Astrocyte of the cerebellum (primary cell): ENCODE measurements at places on chromosomes 11 and 22.

DNA sequence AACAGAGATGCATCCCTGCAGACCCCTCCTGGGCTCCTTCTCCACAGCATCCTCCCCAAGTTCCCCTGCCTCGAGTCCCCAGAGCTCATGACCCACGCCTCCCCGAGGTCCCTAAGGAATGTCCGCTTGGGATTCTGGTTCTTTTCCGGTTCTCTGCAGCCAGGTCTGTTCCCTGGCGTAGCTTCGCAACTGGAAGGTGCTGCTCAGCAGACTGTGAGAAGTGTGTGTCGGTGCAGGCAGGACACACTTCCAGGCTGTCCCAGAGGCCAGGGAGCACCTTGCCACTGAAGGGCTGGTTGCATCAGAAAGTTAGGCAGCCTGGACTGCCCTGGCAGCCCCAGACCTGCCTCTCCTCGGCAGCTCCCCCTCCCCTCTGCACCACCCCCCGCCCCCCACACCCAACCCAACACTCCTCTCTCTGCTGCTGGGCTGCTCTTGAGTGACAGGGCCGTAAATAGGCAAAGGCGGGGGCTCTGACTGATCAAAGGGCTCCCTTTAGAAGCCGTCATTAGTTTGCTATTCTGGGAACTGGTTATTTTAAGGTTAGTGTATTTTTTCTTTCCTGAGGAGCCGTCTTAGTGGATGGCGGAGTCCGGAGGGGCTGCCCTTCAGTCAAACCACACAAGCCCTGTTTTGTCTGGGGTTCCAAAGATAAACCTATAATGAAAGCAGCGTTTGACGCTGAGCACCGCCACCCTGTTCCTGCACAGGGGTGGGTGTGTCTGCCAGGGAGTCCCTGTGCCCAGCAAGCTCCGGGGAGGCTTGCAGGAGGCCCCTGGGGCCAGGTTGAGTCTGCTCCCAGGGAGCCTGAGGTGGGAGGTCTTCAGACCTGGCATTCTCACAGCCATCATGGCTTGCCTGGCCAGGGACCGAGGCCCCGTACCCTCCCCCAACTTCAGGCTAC, 88.6 kb upstream of the KCNQ1OT1 start:
- DNase-seq: no peak

- DNase-seq: no peak
These were observed 99.4 kb downstream of the MIAT start for GRCh38 chr22:26756675-26757293.

- DNase-seq: no peak
These were observed 23.5 kb downstream of the TENM4 start for GRCh38 chr11:79417069-79417920.

GRCh38 chr11:69393865-69394233, 87.6 kb upstream of the LINC01488 start:
- DNase-seq: no peak

- DNase-seq: no peak
These were observed 1.1 kb upstream of the VPS37C start for GRCh38 chr11:61162092-61162941.

GRCh38 chr22:41285441-41285819, 557 bp downstream of the RANGAP1 start:
- DNase-seq: peak; percentile 66

DNA sequence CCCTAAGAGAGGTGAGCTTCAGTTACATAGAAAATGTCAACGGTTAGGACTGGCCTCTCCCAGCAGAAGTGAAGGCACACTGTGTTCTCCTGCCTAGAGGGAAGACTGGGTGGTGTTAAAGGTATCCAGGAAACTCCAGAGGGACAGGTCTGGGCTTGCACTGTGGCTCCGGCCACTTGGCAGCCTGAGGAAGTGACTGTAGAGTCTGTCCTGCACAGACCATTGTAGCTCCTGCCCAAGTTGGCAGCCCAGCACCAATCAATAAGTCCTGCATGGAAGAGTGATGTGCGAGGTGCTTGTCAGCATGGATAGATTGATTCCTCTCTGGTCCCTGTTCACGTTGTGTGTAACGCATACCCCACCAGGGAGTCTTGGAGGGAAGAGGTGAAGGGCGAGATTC, 284.8 kb downstream of the TENM4 start:
- DNase-seq: no peak

DNA sequence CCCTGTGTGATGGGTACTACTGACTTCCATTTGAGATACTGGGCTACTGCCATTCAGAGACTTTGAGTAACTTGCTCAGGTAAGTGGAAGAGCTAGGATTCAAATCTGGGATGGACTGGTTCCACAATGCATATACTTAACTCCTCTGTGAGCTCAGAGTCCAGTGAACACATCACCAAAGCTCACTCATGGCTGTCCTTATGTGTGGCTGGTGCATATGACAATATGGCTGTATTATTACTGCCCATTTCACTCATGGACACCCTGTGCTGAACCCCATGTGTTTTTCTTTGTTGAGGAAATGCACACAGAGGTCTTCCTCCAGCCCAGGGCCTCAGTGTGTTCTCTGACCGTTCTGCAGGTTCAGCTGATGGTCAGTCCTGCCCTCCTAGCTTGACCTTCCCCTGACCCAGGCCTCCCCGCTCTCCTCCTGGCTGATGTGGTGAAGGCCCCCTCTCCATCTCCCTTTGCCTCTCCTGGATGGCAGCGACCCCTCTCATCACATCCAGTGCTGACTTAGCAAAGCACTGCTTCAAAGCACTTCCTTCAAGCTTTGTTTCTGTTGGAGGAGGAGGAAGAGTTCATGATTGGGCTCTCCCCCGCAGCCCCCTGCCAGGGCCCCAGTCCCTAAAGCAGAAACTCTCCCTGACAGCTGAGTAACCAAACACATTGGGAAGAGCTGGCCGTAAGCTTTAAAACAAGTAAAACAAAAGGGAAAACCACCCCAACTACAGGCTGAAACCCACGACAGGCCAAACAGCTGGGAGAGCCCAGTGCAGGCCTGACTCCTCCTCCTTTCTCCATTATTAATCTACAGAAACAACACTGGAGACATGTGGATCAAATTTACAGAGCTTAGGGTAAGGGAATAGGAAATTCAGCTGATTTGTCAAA, 101.2 kb downstream of the NAT10 start:
- no peak for DNase-seq

DNA sequence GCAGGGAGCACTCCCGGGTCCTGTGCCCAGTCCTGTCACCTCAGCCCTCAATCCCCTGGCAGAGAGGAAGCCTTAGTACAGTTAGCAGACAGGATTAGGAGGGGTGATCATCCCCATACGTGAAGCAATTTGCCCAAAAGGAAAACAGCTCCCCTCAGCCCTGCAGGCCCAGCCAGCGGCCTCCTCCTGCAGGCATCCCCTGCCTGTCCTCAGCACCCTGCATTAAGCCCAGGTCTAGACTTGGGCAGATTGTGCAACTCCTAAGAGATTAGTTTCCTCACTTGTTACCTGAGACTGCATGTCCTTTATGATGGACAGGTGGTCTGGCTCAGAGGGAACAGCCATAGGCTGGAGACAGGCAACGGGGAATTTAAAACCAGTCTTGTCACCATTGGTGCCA, 95.5 kb upstream of the TMEM45B start:
- no peak for DNase-seq

DNA sequence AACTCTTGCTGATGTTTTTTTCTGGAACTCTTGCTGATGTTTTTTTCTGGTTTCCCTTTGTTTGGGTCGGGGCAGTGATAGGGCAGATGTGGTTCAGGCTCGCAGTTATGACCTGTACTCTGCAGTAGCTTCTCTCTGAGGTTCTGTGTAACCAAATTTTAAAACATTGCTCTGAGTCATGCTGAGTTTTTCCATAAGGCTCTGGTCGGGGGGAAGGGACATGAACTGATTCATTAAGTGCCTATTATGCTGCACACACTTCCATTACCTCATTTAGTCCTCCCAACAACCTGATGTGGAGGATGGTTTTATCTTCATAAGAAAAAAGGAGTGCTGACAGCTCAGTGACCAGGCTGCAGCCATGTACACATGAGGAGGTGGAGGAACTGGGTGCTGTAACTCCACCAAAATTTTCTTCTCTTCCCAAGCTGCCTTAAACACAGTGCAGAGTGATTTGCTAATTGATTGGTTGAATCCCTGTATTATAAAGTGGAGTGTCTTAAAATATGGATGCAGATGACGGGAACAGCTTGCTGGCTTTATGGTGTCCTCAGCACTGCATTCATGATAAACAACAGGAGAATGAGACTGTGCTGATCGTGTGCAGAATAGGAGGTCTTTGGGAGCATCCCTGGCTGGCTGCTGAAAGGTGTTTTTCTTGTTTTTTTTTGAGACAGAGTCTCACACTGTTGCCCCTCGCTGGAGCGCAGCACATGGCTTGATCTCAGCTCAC, 19.1 kb downstream of the TNRC6B start:
- peak; percentile 80 for DNase-seq

- no peak for DNase-seq
These were observed at the start of gene FXYD6 for GRCh38 chr11:117876341-117877119. Gene FXYD6, minus strand, starts transcription at chr11:117876658. Its CDS starts 33,882 bp downstream, at chr11:117842776.

DNA sequence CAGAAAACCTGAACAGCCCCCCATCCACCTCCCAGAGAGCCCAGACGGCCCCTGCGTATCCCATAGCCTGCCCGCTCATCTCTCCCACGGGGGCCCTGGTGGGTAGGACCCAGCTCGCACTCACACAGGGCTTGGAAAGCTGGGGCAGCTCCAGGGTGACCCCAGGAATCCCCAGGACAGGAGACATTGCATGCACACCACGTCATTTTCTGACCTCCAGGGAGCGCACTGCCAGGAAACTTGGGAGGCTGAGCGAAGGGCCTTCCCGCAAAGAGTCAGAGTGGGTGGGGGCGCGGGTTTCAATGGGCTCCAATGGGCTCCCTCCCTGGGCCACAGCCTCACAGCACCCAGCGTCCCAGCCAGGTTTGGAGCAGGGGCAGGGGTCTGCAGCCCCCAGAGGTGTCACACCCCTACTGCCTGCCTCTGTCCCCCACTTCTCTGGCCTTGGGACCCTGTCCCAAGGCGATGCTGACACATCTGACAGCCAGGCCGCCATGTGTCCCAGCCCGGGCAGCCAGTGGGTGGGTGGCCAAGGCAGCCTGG, 8.2 kb upstream of the SYT8 start:
- peak; percentile 63 for DNase-seq

DNA sequence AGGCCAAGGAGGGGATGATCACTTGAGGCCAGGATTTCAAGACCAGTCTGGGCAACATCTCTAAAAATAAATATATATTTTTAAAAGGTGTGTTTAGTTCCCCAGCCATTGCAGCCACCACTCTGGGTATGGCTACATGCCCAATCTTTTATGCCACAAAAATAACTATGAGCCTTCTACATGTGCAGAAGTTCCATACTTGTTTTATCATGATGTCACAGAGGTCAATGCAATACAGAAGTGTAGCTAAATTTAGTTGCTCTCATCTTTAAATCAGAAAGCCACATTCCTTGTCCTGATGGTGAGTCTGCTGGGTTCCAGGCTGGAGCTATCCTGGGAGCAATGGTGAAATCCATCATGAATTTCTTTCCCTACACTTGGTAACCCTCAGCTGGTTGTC, 436.3 kb downstream of the DYNC2H1 start:
- no peak for DNase-seq

DNA sequence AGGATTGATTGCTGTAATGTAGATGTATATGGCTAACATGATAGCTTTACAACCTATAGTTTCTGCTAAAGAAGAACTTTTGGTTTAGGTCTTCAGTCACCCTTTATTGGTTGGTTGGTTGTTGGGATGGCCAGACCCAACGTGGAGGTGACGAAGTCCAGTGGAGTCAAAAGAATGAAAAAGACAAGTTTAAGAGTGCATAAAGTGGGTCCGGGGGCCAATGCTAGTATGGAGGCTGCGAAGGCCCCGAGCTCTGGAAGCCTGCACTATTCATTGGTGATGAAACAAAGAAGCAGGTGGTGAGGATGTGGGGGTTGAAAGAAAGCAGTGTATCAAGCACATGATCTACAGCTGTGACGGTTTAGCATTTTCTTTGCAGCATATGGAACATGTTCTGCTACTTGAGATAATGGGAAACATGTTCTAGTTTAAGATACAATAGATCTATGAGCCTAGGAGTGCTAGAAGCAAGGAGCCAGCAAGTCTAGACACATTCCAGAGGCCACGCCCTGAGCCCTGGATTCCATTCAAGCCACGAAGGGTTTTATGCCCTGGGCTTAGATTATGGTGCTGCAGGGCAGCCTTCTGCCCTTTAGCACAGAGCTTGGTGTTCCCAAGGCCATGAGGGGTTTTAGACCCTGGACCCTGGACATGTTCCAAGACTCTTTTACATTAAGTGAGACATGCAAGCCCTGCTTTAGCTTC, 6.3 kb downstream of the TCP11L1 start:
- no peak for DNase-seq

DNA sequence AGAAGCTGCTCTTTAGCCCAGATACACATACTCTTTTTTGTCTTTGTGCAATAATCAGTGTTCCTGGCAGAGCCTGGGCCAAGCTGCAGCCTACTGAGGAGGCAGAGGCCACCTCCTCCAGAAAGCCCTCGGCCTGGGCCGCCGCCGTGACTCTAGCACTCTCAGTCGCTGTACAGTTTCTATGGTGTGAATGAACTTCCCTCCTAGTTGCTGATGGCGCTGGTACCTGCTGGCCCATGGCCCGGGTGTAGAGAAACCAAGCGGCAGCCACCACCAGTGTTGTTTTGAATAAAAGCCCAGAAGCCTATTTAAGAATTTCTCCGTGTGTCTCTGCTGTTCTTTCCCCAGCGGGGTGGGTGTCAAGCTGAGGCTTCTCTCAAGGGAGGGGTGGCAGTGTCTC, 118.9 kb downstream of the CACNA1I start:
- no peak for DNase-seq

GRCh38 chr22:30445438-30446145, 20.0 kb downstream of the MTFP1 start:
- no peak for DNase-seq

- no peak for DNase-seq
These were observed 26.6 kb downstream of the P2RY2 start for GRCh38 chr11:73244589-73245240.

DNA sequence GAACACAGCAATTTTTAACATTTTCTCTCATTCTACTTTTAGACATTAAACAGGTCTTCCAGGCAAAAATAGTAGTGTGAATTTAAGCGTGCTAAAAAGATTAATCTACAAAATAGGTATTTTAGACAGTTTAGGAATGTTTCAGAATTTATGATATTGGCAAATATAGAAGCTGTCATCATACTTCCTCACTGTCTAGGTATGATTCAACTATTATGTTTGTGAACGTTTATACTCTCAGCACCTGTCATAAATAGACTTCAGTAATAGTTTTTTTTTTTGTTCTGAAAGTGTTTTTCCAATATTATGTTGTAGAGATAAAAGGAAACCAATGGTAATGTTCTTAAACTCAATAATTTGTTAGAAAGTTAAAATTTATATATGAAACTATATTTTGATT, 103.0 kb downstream of the ARHGAP42 start:
- DNase-seq: no peak
